ENCODE measurements at places on chromosomes 1 and 21.

GRCh38 chr1:29387210-29387609 lies 150.9 kb downstream of the PTPRU start:
- DNase-seq = no peak

DNA sequence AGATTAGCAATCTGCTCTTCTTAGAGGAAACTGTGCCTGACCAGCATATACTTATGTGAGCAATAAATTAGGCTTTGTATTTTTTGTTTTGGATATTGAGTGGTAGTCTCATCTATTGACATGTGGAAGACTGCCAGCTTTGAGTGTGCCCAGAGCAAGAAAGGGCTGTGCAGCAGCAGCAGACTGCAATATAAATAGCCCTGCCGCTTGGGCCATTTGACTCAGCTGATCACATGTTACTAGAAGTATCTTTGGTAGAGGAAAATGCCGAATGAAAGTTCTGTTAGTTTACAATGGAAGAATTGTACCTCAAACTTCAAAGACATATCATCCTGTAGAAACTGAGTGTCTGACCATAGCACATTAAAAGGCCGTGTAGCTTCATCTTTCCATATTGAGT lies 9.1 kb upstream of the PSMB2 start:
- DNase-seq = no peak

DNA sequence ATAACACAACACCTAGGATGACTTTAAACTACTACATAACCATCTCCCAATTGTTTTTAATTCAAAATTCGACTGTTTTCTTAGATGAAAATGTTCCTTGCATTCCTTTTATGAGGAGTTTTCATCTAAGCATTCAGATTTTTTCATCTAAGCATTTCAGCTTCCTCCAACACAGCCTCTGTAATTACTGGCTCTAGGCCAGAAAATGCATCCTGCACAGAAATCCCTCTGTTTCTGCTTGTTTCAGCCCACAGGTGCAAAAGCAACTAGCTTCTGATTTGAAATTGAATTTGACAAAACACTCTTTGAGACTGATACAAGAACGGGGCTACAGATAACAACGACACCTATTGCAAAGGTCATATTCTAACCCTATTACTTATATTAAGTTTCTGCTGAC lies 90.4 kb downstream of the RGS21 start:
- DNase-seq = no peak

GRCh38 chr1:160610569-160611242 lies 31.4 kb upstream of the CD84 start:
- DNase-seq = no peak

DNA sequence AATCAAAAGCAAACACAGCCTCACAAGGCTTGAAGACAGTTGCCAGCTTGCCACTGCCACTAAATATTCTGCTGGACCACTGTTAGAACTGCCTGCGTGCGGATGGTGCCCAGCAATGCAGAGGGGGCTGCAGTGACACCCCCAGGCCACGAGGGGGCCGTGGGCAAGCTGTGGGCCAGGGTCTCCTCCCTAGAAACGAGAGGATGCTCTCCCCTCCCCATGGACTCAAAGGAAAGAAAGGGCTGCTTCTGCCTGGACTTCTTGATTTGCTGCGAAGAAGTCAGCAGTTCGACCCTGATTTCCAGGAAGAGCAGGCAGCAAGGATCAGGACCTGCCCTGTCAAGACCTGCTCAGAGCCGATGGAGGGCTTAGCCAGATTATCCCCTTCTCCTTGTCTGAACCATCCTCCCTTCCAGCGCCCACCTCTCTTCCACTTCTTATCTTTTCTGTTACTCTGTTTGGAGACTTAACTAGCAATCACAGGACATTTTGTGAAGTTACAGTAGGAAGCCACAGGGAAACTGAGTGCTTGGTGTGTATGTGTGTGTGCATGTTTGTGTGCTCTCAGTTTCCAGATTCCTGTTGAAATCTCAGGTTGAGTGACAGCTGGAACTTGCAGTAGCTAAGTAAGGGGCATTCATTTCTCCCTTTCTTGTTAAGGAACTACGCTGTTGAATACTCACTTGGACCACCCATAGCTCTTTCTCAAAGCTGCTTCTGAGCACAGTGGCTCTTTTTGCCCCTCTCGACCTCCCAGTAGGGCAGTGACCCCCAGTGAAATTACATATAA lies 2.7 kb downstream of the MAN1C1 start:
- peak; percentile 6 for DNase-seq

DNA sequence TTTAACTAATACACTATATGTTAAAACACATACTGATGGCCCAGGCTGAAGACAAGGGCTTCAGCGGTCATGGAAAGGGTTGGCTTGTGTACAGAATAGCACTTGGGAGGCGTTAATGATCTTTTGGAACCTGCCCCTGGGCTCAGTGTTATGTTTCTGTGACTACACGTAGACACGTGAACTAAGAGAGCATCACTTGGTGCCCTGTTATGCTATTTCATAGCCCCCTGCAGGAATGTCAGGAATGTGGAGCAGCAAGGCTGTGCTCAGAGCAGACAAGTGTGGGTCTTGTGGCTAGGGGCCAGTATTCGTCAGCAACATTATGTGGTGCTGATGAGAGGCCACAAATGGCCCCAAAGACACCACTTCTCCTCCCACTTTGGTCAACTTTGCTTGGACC lies 132.4 kb downstream of the MAP3K21 start:
- DNase-seq = no peak
